Endodermal cell (in vitro differentiated cells): ENCODE measurements at places on chromosomes 5 and 9.

GRCh38 chr9:16029046-16029615 is 476.3 kb downstream of the CCDC171 start:
- no peak for DNase-seq

GRCh38 chr5:54590824-54591223 is 73.3 kb downstream of the SNX18 start:
- DNase-seq: no peak

DNA sequence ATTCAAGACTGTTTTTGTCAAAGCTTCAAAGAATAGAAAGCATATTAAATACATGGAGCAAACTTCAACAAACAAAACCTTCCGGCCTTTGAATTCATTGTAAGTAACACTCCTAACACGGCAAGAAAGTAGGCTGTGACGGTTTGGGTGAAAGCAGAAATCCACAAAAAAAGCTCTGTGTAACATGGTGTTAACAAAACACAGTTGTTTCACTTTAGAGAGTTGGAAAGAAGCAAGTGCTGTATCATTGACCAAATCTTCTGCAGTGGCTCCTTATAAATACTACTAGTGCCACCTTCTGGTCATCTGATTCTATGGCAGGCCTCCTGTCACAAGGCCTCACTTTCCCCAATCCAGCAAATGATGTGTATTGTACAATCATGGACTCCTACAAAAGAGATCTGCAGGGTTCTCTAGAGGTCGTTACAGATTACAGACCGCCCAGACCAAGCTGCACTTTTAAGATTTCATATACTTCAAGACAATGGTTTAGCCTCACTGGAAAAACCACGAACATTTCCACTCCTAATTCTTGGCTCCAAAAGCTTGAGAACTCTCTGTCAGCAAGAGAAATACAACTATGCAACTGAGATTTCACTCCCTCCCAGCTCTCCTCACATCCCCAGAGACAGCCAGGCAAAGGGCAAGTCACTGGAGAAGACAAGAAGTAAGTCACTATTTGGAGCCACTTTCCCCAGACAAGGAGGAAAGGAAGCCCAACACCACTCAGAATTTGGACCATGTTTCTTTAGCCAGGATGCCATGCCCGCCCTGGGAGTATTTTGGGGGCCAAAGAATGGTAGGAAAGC is 196.2 kb downstream of the DTWD2 start:
- peak; percentile 70 for DNase-seq

- no peak for DNase-seq
Measured at GRCh38 chr9:89225587-89225986, 47.0 kb upstream of the SHC3 start.

DNA sequence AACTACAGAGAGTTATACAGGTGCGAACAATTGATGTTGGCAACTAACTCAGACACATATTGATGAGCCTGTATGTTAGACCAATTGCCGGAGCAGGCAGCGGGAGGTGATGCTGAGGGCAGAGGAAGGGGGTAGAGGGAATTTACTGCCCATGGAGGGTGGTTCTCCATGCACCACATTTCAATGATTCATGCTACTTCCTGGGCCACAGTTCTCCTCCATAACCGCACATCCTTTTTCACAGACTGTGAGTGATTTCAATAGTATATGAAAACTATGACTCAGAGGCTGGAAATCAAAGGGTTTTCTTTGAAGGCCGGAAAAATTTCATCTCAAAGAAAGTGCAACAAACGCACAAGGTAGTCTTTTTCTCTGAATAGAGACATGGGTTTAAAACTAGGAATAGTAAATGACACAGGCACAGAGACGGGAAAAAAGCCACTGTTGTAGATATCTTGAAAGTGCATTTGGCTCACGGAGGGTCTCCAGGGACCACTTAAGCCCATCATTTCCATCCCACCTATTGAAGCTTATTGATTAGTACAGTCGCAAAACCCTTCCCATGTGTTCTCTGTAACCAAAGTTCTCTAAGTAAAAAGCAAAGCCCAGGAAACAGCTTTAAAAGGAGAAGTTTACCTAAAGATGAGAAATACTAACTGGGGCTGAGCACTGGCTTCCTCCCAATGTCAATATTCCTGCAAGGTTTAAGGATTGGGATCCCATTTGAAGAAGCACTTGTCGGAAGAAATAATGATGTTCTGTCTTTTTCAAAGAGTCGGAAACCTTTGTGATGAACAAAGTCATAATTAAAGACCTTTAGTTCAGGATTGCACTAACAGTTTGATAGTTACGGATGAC is 28.0 kb upstream of the ADAM19 start:
- DNase-seq: no peak

DNA sequence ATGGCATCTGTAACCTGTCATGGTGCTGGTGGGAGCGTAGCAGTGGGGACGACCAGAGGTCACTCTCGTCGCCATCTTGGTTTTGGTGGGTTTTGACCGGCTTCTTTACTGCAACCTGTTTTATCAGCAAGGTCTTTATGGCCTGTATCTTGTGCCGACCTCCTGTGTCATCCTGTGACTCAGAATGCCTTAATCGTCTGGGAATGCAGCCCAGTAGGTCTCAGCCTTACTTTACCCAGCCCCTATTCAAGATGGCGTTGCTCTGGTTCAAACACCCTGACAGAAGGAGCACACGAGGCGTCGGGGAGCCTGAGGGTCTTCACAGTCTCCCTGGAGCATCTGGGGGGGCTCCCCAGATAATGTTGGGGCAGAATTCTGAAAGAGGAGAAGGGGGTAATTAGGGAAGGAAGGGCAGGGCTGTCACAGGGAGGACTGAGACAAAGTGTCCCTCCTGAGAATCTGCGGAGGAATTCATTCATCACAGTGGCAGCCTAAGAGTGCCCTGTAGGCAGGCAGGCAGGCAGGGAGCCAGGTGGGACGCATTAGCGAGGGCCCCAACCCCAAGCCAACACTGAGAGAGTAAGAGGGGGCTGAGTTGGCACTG is 21.3 kb upstream of the NCS1 start:
- no peak for DNase-seq

GRCh38 chr9:120942186-120943001 is 15.8 kb upstream of the TRAF1 start:
- DNase-seq: peak; percentile 69

DNA sequence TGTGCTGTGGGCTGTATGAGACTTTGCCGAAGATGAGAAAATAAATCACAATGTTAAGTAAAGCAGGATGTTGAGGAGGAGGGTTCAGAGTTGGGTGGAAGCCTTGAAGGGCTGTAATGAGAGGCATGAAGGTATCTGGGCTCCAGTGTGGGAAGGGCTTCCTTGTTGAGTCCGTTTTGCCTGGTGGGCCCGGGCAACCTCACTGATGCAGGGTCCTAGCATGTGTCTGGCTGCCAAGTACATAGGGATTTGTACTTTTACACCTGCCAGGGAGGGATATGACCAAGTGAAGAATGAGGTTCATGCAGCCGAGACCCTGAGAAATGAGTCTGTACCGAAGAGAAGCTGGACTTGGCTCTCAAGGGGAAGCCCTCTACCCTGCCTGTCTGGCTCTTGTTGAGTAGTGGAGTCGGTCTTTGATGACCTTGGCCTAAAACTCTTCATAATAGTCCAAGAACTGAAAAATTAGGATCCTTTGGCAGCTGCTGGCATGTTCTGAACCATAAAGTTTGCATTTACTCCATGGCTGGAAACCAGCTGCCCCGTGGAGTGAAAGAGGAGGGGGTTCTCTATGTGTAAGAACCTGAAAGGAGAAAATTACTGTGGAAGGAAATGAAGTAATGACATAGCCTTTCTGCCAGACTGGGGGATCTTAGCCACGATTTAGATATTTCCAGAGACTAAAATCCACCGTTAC is 59.0 kb upstream of the DPYSL3 start:
- DNase-seq: peak; percentile 65

DNA sequence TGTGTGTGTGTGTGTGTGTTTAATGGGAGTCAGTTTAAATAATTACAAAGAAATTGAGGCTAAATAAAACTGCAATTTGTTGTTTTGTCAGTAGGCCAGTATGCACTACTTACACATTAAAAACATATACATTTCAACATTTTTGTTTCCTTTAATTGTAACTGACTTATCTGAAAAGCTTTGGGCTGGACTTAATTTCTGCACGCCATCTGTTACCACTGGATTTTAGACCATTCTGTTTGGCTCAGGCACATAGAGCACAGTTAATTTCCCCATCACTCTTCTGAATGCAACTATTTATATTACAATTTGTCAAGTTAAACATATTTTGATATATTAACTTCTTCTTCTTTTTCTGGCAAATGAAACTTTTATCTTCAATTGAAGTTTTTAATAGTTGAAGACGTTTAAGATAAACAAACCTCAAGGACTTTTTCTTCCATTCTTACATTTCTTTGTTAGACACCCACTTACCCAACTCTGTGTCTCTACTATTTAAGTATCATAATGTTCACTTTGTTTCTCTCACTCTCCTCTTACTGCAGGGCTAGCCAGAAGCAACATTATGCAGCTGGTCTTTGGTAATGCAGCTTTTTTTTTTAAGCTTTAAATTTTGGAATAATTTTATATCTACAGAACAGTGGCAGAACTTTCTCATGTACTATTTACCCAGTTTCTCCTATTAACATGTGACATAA is 253.4 kb upstream of the ANKH start:
- no peak for DNase-seq

DNA sequence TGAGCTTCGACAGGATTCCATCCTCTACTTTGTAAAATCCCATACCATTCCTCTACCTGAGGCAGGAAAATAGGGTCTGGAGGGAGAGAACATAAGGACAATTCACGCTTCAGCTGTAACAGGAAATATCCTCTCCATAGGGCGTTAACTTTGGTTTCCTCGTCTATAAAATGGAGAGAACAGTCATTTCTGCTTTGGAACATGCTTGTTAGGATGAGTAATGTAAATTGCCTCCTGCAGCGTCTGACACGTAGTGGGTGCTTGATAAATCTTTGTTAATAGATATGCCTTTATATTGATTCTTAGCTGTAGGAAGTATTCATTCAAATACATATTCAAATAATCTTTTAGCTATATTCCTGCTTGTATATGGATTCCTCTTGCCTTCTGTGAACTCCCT is 711 bp upstream of the SUB1 start:
- DNase-seq: no peak

GRCh38 chr5:149254506-149254905 is 17.2 kb upstream of the AFAP1L1 start:
- peak; percentile 83 for DNase-seq

DNA sequence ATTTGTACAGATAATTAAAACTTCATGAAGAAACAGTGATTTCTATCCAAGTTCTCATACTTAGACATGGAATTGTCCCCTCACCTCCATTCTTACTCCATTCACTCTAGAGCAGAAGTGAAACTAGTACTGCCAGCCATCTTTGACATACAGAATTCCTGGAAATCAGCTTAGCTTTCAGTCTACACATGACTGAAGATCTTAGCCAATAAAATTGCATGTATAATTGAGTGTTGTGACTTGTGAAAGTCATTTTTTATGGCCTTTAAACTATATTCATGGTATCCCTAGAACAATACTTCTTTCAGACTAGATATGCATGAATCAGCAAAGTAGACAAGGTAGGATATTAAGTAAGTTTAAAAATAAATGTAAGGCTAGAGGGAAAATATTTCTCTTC is 705.2 kb upstream of the ZNF608 start:
- DNase-seq: no peak

- peak; percentile 85 for DNase-seq
Measured at GRCh38 chr9:17906841-17907778, 328.2 kb downstream of the SH3GL2 start.

- peak; percentile 66 for DNase-seq
Measured at GRCh38 chr5:132190161-132190817, 37.4 kb downstream of the P4HA2 start.

- DNase-seq: peak; percentile 43
Measured at GRCh38 chr5:177372034-177372896, 12.0 kb upstream of the SLC34A1 start.

- no peak for DNase-seq
Measured at GRCh38 chr5:143214890-143215289, 188.6 kb downstream of the NR3C1 start.

GRCh38 chr9:70291446-70291845 is 32.7 kb downstream of the SMC5 start:
- DNase-seq: no peak

DNA sequence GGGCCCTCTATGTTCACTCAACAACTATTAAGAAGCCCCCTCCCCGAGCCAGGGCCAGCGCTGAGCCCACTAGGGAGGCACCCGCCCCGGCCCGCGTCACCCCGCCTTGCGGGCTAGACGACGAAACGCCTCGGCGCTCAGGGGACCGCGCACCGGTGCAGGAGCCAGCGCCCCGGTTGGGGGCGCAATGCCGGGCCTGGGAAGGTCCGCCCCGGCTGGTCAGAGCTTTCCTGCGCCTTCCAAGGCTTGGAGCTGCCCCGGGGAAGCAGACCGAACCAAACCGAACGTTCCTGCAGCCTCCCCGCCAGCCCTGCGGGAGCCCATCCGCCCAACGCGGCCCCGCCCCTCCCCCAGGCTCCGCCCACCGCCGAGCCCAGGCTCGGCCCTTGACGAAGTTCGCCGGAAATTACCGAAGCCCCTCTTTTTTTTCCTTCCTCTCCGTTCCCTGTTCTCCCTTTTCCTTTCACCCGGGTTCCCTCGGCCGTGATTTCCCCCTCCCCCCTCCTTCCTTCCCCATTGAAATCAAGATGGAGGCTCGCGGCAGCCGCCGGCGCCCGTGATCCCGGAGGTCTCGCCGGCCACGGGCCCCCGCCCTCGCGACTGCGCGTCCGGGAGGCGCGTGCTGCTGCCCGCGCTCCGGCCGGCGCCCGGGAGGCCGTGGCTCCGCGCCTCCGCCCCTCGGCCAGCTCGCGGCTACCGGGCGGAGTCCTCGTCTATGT is at the start of gene TRIO:
TRIO (plus strand) TSS at position 516 of the 719 bp plus-strand sequence. CDS start 384 bp downstream, outside the sequence.
- DNase-seq: peak; percentile 98

- peak; percentile 57 for DNase-seq
Measured at GRCh38 chr5:176533894-176534611, 3.1 kb downstream of the RNF44 start.

DNA sequence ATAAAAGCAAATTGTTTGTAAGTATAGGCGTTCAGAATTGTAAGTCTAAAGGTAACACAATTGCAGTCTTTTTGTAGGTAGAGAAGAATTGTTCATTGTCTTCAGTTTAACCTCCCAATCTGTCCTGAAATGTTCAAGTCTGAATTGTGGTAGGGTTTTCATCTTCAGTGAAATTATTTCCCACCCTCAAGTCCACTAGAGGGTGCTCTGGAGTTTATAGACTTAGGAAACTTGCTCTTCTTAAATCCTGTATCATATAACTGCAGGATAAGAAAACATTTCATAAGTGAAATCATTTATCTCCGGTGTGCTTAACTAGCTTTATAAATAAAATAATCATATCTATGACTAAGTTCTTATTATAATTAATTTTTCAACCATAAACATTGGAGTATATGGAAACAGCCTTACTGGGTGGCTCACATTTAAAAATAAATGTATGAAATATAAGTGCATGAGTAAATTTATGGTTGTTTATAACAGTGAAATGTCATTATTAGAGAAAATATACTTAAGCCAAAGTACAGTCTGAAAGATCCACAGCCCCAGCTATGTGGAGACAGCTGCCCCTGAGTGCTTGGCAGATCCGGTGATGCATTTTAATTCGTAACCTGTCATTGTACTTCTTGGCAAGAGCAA is 182.4 kb upstream of the OTULINL start:
- no peak for DNase-seq
